ENCODE measurements at places on chromosomes 11 and 22.
A peak's percentile ranks its signal among the peaks of the same experiment; 100 is the strongest.

DNA sequence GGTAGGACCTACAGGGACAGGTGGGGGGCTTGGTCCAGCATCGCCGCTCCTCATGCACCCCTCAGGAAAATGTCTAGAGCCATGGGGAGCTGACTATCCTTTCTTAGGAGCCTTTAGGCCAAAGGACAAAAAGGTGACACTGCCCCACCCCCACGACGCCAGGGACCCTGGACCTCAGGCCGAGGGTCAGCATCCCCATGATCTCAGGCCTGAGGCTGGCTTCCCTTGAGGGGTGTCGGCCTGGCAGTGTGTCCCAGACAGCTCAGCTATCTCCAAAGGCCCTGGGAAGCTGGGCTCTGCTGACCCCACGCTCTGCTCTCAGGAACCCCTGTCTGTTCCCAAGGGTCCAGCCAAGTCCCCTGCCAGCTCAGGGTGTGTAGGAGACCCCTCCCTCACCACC, 16.3 kb downstream of the MRGPRG start:
- no peak for DNase-seq

DNA sequence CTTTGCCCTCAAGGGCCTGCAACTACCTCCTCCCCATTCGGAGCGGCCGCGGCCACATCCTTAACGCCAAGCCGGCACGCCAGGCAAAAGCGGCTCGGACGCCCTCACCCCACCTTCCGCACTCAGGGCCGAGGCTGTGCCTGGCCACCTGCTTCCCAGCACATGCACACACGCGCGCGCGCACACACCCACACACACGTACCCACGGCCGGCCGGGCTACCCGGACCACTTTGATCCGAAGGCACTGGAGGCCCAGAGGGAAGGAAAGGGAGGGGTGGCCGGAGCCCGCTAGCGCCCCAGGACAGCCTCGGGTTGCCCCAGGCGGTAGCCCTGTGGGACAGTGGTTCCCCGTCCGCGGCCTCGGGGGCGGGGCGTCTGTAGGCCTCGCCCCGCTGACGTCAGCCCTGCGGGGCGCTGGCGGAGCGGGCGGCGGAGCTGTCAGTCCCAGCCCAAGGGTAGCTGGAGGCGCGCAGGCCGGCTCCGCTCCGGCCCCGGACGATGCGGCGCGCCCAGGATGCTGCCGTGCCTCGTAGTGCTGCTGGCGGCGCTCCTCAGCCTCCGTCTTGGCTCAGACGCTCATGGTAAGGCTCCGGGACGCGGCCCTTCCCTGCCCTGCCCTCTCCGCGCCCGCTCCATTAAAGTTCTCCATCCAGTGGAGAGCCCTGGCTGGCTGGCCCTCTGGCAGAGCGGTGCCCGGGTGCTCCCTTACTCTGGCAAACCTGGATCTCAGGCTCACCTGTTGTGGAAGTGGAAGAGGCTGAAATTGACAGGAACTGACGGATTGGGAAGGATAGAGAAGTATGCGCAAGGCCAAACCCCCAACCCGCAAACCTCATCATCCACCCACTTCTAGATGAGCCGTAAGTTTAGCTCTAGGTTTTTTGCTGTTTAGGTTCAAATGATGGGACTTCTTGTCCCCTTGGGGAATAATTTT, at the start of gene IL10RA:
Gene IL10RA (plus strand): TSS at position 442 of the 935 bp plus-strand sequence. CDS start 74 bp downstream, at position 516.
- peak; percentile 83 for DNase-seq

DNA sequence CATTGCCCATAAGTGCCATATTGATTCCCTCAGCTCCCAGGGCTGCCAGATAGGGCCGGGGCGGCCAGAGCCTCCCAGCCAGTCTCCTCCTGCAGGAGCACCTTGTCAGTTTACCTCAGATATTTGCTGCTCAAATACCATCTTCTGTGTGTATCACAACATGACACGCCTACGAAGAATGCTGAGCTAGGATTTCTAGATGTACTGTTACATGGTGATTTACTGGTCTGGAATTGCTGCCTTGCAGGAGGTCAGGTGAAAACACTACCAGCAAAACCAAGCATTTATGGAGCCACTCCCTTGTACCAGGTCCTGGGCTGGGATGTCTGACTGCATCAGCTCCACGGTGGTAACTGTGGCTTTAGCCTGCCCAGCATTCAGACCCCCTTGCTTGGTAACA, 11.8 kb downstream of the MICAL3 start:
- no peak for DNase-seq

GRCh38 chr11:71994786-71995185, 3.9 kb upstream of the IL18BP start:
- no peak for DNase-seq
